ENCODE measurements at places on chromosomes 13 and 19.

- DNase-seq = no peak
These were observed 2859.0 kb upstream of the PCDH20 start for GRCh38 chr13:64274481-64275217.

GRCh38 chr13:31350560-31350959, 150.8 kb downstream of the B3GLCT start:
- DNase-seq = no peak

GRCh38 chr19:49488046-49488862, 846 bp downstream of the RPL13A start:
- no peak for DNase-seq

GRCh38 chr19:2584002-2584401, 108.1 kb downstream of the GADD45B start:
- no peak for DNase-seq

- no peak for DNase-seq
These were observed 135.0 kb downstream of the KDM4B start for GRCh38 chr19:5103812-5104410.

- peak; percentile 25 for DNase-seq
These were observed 86.2 kb downstream of the IRS2 start for GRCh38 chr13:109700176-109700575.

DNA sequence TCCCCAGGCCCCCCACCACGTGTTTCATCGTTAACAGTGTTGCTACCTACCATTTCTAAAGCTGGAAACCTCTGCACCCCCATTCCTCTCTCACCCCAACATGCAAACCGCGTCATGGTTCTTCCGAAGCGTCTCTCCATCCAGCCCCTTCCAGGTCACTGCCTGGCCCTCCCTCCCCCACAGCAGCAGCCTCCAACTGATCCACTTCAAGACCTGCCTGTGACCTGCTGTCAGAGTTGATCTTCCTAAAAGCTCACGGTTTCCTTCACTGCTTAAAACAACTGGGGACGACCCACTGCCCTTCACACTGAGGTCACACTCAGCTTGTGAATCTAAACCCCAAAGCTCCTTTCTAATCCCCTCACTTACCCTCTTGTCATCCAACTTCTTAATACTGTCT, 47.7 kb downstream of the STK24 start:
- no peak for DNase-seq

DNA sequence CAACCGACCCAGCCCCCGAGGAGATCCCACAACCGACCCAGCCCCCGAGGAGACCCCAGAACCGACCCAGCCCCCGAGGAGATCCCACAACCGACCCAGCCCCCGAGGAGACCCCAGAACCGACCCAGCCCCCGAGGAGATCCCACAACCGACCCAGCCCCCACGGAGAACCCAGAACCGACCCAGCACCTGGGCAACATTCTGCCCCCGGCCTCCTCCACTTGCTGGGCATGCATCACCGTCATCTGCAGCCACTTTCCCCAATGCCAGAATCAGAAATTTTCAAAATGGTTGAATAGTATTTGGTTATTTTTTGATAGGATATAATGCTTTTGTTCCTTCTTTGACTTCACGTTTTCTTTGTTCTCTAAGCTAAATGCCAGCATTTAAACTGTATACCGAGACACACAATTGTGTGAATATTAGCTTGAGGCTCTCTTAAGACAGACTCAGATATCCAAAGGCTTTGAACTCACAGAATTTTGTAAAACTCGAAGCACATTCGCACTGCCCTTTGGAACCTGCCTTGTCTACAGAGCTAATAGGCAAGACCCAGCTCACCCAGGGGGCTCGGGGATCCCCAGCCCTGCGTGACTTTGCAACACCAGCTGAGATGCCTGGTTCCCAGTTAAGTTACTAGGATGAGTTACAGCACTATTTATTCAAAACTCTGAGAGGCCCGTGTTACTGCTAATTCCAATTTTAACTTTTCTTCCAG, 15.5 kb upstream of the RASA3 start:
- no peak for DNase-seq

DNA sequence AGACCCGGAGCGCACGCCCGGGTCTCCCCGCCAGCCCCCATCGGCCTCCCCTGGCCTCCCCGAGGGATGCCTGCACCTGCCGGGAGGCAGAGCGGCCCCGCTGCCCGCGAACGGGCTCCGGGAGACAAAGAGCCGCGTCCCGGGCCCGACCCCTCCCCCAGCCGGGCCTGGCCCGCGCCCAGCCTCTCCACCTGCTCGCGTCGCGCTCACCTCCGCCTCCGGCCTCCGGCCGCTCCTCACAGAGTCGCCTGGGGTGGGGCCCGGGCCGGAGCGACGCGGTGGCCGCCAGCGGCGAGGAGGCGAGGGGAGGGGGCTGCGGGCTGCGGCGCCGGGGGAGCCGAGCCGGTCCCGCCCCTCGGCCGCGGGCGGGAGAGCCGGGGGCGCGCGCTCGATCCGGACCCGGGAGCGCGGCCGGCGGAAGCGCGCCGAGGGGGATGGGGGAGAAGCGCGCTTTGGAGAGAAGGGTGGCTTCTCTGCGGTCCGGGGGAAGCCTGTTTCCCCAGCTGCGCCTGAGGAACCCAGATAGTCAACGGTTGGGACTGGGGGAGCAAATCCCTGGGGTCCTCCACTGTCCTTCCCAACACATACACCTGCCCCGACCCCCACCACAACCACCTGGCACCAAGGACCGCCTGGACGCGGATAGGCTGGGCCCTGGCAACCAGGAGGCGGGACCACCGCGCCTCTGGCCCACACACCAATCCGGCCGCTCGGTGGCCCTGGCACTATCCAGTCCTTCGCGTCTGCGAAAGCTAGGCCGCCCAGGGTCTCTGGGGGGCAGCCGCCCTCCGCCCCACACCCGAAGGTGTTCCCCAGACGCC, at the start of gene PRR36:
Gene PRR36, minus strand, starts transcription at position 315 of the 821 bp plus-strand sequence. CDS start 701 bp downstream, outside the sequence.
- peak; percentile 81 for DNase-seq

- no peak for DNase-seq
These were observed 20.9 kb downstream of the UPF1 start for GRCh38 chr19:18852648-18853047.

GRCh38 chr13:41327994-41328790, 17.1 kb downstream of the NAA16 start:
- DNase-seq = no peak

DNA sequence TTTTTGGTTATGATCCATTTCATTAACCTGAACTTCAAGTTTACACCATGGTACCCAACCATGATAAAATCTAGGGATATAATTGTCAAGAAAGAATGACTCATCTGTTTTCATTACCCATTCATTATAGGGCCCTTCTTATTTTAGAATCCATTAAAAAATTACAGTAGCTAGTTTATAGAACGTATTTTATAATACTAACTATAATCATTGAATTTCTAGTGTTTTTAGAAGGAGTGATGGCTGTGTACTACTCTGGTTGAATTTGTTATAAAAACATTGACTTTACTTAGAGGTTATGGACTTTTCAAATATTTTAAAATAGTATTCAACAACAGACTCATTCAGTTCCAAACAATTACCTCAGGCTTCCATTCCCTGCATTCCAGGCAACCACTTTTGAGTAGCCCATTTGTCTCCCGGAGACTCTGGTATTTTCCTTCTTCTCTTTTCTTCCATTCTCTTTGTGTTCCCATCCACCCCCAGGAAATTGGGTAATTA, 71.9 kb upstream of the KLF12 start:
- no peak for DNase-seq

DNA sequence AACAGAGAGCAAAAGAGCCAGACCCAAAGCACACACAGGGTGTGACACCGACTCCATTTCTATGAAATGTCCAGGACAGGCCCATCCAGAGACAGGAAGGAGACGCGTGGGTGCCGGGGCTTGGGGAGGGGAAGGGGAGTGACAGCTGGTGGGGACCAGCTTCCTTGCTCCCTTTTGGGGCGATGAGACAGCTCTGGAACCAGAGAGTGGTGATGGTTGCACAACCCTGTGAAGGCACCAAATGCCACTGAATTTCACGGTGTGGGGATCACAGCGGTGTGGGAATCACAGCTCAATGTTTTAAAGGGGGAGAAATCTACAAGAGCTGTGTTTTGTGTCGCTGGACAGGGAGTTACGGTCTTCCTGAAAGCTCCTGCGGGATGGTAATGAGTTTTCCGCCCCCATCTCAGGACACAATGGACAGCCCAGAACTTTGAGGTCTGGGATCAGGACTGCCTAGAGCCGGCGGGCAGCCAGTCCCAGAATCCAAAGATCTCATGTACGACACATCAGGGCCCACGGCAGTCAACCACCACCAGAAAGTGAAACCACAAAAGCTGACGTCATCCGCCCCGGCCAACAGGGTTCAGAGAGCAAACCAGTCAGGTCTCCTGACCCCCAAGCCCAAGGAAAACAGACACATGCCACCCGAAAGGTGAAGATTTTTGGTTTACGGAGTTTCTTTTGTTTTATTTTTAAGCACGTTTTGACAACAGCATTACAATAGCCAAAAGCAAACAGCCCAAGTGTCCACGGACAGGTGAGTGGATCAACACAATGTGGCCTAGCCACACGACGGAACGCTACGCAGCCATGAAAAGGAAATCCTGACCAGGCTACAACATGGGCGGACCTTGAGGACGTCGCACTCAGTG, 7.3 kb downstream of the SGTA start:
- no peak for DNase-seq

DNA sequence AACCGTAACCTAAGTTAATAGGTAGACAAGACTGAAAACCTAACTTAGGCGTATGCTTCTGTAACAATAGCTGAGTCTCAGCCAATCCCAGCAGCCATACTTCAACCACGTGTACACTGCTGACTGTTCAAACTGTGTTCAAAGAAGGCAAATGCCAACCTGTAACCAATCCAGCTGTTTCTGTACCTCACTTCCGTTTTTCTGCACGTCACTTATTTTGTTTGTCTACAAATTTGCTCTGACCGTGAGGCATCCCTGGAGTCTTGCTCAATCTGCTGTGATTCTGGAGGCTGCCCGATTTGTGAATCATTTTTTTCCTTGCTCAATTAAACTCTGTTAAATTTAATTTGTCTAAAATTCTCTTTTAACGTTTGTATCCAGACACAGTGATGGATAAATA, 59.2 kb downstream of the EDNRB start:
- DNase-seq = no peak

DNA sequence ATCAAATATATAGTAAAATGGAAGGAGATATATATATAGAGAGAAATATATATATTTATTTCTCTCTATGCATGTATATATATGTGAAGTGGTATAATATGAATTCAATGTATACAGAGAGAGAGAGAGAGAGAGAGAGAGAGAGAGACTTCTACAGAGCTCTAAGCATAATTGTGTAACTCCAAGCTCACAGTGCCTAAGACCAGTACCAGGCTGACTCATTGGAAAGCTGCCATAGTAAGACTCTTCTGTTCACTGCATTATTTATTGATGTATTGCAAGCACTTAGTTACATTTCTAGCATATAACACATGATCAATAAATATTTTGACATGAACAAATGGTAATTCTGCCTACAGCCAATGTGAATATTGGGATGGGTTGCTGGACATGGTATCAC, 1734.7 kb downstream of the SLITRK1 start:
- no peak for DNase-seq

GRCh38 chr13:27353708-27354107, 70.7 kb upstream of the GTF3A start:
- DNase-seq = no peak

- DNase-seq = no peak
These were observed 2.4 kb downstream of the RNF6 start for GRCh38 chr13:26219726-26220125.

- no peak for DNase-seq
These were observed 323.0 kb downstream of the EFNB2 start for GRCh38 chr13:106212386-106213010.

GRCh38 chr13:36297366-36298338, at the start of gene CCDC169:
TSS of gene CCDC169 (minus strand) at chr13:36297814. CDS start at chr13:36297719, 95 bp downstream.
- DNase-seq = peak; percentile 41

- no peak for DNase-seq
These were observed 25.8 kb downstream of the TNFSF9 start for GRCh38 chr19:6556480-6557195.

GRCh38 chr13:98842070-98842469, 89.6 kb upstream of the SLC15A1 start:
- DNase-seq = no peak

DNA sequence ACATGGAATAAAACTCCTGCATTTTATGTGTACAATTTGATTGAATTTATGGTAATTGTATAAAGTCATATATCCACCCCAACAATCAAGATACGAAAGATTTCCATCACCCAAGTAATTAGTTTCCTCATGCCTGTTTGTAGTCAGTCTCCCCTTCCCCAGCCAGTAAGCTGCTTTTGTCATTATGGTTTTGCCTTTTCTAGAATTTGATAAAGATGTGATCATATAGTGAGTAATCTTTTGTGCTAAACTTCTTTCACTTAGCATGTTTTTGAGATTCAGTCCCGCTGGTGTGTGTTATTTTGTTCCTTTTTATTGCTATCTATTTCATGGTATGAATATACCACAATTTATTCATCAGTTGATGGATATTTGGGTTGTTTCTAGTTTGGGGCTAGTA, 16.0 kb downstream of the ITM2B start:
- DNase-seq = no peak

DNA sequence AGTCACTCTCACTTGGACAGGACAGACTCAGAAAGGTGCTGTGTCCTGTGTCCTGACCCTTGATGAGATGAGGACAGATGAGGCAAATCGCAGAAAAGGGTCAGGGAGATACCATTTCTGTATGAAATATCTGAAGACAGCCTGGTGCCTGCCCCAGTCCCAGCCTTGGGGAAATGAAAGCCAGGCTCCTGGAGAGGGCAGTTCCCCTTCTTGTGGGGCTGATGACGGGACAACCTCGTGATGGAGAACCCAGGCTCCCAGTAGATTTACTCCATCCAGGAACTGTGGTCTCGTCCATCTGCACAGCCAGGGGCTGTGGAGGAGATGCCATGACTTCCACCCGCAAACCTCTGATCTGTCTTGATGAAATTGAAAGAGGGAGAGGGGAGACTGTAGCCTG, 13.8 kb downstream of the LILRB1 start:
- no peak for DNase-seq

GRCh38 chr13:44188257-44188656, 185.4 kb upstream of the SERP2 start:
- no peak for DNase-seq

DNA sequence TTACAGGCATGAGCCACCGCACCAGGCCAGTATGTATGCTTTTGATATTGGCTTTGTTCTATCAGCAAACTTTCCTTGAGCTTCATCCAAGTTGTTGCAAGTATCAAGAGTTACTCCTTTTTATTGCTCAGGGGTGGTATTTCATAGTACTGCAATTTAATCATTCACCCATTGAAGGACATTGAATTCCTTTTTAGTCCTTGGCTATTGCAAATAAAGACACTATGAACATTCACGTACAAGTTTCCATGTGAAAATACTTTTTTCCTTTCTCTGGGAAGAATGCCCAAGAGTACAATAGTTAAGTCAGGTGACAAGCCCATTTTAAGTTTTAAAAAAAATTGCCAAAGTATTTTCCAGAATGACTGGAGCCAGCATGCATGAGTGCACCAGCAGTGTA, 20.4 kb downstream of the CEACAM3 start:
- no peak for DNase-seq

DNA sequence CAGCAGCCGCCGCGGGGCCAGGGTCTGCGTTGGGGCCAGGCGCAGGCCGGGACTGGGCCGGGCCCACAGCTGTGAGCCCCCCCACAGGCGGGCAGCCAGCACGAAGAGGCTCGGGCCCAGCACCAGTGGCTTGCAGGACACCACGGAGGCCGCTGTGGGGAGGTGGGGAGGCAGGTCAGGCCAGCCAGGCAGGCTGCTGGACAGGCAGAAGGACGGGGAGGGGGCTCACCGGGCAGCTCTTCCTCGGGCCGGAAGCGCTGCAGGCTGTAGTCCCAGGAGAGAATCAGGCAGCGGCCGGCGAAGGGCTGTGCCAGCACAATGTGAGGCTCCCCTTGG, 8.3 kb downstream of the LGI4 start:
- DNase-seq = peak; percentile 69

GRCh38 chr13:98068521-98068920, 74.4 kb upstream of the FARP1 start:
- no peak for DNase-seq
